Naive thymus-derived CD4-positive, alpha-beta T cell (primary cell): ENCODE measurements at places on chromosomes 11 and 22.

- peak; percentile 59 for DNase-seq
Measured at GRCh38 chr11:2700415-2701211, 819 bp upstream of the KCNQ1OT1 start.

- no peak for DNase-seq
Measured at GRCh38 chr22:27952091-27952490, 33.0 kb upstream of the PITPNB start.

DNA sequence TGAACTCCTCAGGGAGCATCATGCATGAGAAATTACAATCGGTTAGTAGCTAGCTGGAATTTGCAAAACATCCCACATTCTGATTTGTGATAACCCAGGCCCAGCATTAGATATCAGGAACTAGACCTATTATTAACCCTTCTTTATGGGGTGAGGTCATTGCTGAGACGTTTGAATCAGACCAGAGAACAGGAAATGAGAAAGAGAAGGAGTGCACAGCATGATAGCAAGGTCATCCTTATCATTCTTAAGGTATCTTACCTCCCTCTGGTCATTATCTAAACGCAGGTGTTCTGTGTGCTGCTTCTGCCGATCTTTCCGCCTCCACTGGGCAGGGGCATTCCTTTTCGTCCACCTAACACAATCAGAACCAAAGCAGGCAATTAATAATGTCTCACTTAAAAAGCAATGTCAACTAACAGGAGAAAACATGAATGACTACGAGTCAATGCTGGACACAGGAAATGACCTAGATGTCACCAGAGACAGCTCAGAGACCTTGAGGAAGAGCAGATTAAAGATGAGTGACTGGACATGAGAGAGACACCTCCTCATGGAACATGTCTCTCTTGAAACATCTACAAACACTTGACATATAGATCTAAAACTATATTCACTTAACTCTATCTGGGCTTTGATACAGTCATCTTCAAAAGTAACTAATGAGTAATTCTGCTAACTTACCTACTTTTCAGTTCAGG lies 78.3 kb upstream of the SCUBE2 start:
- DNase-seq: no peak

DNA sequence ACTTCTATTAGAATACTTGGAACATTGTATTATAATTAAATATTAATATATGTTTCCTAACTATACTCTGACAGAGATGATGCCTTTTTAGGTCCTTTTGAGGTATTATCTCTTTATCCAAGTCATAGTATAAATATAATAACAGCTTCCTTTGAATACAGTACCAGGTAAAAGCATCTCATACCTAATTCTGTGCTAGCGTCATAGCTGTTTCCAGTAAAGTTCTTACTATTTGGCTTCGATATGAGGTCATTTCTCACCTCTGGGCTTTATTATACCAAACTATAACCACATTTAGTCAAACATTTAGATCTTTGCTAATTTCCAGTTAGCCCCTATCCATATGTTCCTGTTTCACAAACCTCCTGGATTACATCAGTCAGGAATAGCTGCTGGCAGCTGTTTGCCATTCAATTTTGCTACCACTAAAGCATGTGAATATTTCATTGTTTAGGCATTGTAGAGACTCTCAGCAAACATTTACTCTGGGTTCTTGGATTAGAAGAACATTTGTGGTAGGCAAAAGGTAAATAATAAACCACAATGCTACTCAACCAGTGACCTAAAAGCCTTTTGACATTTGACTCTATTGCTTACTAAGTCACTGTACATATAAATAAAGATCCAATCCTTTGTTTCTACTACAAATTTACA lies 255.1 kb downstream of the TTC28 start:
- no peak for DNase-seq

DNA sequence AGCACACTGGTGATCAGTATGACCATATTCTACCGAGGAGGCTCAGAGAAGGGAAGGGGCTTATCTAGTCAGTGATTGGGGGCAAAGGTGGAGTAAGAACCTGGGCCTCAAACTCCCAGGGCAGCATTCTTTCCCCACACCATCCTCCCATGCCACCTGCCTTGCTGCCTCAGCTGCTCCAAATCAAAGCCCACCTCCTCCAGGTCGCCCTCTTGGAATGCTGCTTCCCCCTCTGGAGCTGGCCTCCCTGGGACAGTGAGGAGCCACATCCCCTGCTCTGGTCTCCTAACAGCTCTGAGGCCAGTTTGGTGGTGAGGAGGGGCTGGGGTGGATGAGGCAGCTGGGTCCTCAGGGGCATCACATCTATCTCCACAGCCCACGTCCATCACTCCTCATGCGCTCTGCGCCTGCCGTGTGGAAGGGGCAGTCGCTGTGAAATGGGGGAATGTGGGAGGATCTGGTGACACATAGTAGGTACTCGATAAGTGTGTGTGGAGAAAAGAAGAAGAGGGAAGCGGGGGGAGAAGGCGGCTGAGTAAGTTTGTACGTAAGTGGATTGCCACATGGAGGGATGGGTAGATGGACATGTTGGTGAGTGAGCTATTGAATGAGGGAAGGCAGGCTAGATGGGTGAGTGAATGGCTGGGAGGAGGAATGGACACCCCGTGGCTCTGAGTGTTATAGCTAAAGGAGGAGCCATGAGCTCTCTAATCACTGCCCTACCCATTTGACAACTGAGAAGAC lies 16.1 kb upstream of the ARHGEF17 start:
- DNase-seq: no peak

DNA sequence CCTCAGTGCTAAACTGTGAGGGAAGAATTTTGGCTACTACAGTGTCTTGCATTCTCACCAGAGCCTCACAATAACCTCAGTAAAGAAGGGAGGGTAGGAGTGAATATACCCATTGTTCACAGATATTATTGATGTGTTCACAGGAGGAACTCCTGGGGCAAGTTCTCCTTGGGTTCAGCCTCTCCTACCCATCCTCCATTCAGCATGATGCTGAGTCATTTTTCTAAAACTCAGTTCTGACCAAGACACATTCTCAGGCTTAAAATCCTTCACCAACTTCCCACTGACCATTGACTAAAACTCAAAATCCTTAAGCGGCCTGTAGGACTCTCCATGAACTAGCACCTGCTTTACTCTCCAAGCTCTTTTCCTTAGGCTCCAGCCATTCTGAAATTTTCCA lies 48.7 kb downstream of the SYTL2 start:
- no peak for DNase-seq

DNA sequence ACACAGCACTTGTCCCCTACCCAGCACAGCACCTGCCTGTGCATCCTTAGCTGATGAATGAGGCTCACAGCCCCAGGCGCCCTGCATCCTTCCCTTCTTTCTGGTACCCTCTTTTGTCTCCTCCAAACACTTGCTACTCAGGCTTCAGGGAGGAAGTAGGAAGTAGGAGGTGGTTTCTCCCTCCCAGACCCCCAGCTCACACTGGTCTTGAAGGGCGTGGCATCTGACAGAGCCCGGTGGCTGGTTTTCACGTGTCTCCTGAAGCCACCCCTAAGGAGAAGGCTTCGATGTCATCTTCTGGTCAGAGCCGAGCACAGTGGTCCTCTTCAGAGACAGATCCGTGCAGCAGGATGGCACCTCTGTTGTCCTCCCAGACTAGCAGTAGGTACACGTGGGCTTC lies 109.8 kb downstream of the PTPRJ start:
- DNase-seq: no peak

DNA sequence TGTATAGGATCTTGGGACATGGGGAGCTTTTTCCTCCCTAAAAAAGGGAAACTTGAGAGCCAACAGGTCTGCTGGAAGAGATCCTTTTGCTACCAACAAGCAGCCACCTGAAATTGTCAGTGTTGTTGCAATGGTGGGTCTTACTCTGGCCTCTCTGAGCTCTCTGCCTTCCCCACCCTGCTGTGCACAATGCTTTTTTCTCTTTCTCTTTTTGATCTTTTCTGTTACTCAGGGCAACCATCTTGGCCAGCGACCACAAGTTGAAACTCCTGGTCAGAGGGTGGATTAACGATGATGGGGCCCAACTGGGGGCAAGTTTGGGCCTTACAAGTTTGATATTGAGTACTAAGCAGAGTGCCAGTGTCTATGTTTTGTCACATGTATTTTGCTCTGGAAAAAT lies 155.8 kb downstream of the KIRREL3 start:
- DNase-seq: no peak

DNA sequence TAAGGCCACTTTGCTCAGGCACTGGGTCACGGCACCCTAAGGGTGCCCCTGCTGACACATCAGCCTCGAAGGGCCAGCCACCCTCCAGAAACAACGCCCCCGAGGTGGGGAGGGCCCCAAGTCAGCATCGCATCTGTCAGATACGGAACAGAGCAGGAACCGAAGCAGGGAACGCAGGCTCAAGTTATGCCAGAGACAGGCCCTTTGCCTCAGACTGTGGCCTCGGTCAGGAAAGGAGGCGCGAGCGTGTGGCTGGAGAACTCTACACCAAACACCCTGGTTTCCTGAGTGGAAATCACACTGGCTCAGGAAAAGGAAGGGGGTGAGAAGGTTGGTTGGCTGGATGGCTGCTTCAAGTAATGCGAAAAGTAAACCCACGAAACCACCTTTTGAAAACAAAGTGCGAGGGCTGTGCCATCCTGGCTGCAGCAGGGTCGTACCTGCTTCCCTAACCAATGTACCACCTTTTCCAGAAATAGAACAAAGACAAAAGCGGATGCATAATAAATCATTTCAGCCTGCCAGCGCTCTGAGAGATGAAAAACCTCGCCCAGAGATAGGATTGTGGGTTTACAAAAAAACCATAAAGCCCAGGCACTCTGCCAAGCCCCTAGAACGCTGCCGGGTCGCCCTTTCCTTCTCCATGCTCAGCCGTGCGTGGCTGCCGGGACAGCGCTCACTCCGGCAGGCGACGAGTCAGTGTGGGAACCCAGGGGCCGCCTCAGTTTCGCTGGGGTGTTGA lies 38.6 kb downstream of the TRMU start:
- no peak for DNase-seq
